HS-27A (cell line): ENCODE measurements at places on chromosomes 13 and 19.

- DNase-seq: no peak
Observed at GRCh38 chr13:102097708-102098107, 304.1 kb downstream of the FGF14 start.

DNA sequence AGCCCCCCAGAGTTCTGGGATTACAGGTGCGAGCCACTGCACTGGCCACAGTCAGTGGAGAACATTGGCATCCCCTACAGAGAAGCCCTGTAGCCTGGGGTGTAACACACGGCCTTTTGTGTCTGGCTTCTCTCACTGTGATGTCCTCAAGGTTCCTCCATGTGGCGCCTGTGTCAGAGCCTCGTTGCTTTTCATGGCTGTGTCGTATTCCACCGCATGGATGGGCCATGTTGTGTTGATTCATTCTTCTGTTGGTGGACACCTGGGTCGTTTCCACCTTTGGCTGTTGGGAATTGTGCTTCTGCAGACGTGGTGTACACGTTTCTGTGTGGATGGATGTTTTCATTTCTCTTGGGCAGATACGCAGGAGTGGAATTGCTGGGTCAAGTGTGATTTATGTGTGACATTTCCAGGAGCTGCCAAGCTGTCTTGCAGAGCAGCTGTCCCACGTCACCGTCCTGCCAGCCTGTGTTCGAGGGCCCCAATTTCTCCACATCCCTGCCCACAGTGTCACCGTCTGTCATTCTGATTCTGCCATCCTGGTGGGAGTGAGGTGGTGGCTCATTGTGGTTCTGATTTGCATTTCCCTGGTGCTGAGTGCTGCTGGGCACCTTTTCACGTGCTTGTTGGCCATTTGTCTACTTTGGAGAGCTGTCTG, 59.4 kb downstream of the KDM4B start:
- DNase-seq: no peak

DNA sequence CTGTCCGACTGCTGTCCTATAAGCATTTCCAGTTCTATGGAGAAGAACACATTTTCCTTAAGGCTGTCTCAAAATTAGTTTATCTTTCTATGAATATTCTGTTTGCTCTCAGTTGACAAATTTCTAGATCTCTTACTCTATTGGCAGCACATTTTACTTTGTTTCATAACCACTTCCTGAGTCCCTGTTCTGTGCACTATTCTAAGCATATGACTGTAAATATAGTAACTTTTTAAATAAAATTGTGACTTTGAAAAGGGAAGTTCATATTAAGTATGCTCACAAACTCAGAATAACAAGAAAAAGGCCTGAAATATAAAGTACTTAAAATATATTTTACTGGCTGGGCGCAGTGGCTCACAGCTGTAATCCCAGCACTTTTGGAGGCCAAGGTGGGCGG, 56.5 kb upstream of the HTR2A start:
- no peak for DNase-seq

DNA sequence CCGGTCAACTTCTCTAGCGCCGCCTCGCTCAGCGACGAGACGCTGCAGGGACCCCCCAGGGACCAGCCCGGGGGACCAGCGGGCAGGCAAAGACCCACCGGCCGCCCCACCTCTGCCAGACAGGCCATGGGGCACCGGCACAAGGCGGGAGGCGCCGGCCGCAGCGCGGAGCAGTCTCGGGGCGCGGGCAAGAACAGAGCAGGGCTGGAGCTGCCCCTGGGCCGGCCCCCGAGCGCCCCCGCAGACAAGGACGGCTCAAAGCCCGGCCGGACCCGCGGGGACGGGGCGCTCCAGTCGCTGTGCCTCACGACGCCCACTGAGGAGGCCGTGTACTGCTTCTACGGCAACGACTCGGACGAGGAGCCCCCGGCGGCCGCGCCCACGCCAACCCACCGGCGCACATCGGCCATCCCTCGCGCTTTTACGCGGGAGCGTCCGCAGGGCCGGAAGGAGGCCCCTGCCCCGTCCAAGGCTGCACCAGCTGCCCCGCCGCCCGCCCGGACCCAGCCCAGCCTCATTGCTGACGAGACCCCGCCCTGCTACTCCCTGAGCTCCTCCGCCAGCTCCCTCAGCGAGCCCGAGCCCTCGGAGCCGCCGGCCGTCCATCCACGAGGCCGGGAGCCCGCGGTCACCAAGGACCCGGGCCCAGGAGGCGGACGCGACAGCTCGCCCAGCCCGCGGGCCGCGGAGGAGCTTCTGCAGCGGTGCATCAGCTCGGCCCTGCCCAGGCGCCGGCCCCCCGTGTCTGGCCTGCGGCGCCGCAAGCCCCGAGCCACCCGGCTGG, 11.3 kb downstream of the C19orf25 start:
- DNase-seq: no peak

GRCh38 chr13:33146843-33147611, 130.8 kb downstream of the KL start:
- no peak for DNase-seq

DNA sequence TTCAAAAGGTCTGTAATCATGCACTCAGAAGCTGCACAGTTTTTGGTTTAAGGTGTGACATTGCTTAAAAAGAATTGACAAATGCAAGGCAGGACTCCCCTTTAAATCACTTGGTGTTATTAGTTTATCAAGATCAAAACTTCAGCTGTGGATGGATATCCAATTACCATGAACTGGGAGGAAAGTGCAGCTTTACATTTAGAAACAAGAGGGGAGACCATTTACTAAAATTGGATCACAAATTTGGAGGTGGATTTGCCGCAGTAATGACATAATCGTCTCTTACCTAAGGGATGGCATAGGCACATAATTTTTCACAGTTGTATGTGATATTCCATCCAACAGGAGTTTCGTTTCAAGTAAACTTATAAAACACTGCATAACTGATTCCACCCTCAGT, 1610.2 kb downstream of the SLITRK5 start:
- DNase-seq: no peak
